ENCODE measurements at places on chromosomes 3 and 15. TPM values are rescaled to one million over a fixed set of nuclear protein-coding genes. Genes with fewer than 3 reads are reported as not detected.

Gene ZNF774
- 1.8 TPM for polyA plus RNA-seq

Gene PLSCR2
- not detected for polyA plus RNA-seq

Gene ZNF80
- not detected for polyA plus RNA-seq

Gene AHSG
- not detected for polyA plus RNA-seq

Gene SLC28A1
- polyA plus RNA-seq = not detected

Gene RHOV
- 4.8 TPM for polyA plus RNA-seq

Gene LRRIQ4
- not detected for polyA plus RNA-seq

Gene GRM7
- polyA plus RNA-seq = 0.09 TPM

Gene EXD1
- not detected for polyA plus RNA-seq

Gene SCAPER
- polyA plus RNA-seq = 5.3 TPM

Gene AADAC
- not detected for polyA plus RNA-seq

Gene GHSR
- not detected for polyA plus RNA-seq

Gene TF
- 14.8 TPM for polyA plus RNA-seq

Gene HYAL1
- polyA plus RNA-seq = 15.1 TPM

Gene RETNLB
- polyA plus RNA-seq = 86.0 TPM

Gene ADIPOQ
- 25.3 TPM for polyA plus RNA-seq

Gene GMPS
- polyA plus RNA-seq = 25.6 TPM

Gene PCSK6
- 10.3 TPM for polyA plus RNA-seq

Gene IMPG2
- not detected for polyA plus RNA-seq

Gene LPP
- polyA plus RNA-seq = 5.3 TPM

Gene CAMK2N2
- polyA plus RNA-seq = not detected

Gene NEK10
- polyA plus RNA-seq = not detected

Gene GPR149
- not detected for polyA plus RNA-seq

Gene SAMD7
- not detected for polyA plus RNA-seq

Gene CISH
- polyA plus RNA-seq = 11.8 TPM

Gene ROPN1
- polyA plus RNA-seq = 0.44 TPM

Gene ADAMTS17
- 0.46 TPM for polyA plus RNA-seq

Gene LRRC28
- polyA plus RNA-seq = 27.0 TPM

Gene PLA2G4D
- polyA plus RNA-seq = under 0.01 TPM

Gene PLA2G4B
- polyA plus RNA-seq = 6.5 TPM

Gene MME
- polyA plus RNA-seq = 4.9 TPM

Gene EFHB
- polyA plus RNA-seq = 0.47 TPM

Gene GPR62
- polyA plus RNA-seq = not detected

Gene GPR176
- polyA plus RNA-seq = 3.9 TPM

Gene TIMP4
- 5.4 TPM for polyA plus RNA-seq

Gene GCNT3
- polyA plus RNA-seq = 129 TPM

Gene NEO1
- 9.2 TPM for polyA plus RNA-seq

Gene OR5K2
- not detected for polyA plus RNA-seq

Gene MYEF2
- 8.6 TPM for polyA plus RNA-seq

Gene ECE2
- not detected for polyA plus RNA-seq

Gene RAB6B
- polyA plus RNA-seq = 19.7 TPM

Gene XCR1
- not detected for polyA plus RNA-seq

Gene SATB1
- 5.5 TPM for polyA plus RNA-seq

Gene RCCD1
- 4.2 TPM for polyA plus RNA-seq

Gene PLCB2
- 2.4 TPM for polyA plus RNA-seq

Gene CPN2
- polyA plus RNA-seq = not detected

Gene H1-8
- not detected for polyA plus RNA-seq

Data from sigmoid colon (tissue), 7 donors.